Gastrocnemius medialis (tissue), 4 donors: ENCODE measurements at places on chromosomes 7 and 10.
A peak's percentile ranks its signal among the peaks of the same experiment; 100 is the strongest.

- no peaks in the 10 kb centered on the region for H3K27me3 ChIP-seq
- no peak overlapping the region for H3K27ac ChIP-seq
- no peaks in the 10 kb centered on the region for H3K4me1 ChIP-seq
Observed at GRCh38 chr7:18317941-18318340, 177.6 kb upstream of the HDAC9 start.

GRCh38 chr10:111556666-111557065 lies 479.8 kb downstream of the ADRA2A start:
- DNase-seq = no peak
- H3K27me3 ChIP-seq = no peaks in the 10 kb centered on the region
- no peak overlapping the region for H3K4me3 ChIP-seq

GRCh38 chr10:103276251-103276895 lies 565 bp upstream of the INA start:
- H3K27me3 ChIP-seq = peaks cover 37% of the 10 kb centered on the region
- no peaks in the 10 kb centered on the region for H3K36me3 ChIP-seq
- DNase-seq = no peak
- H3K4me1 ChIP-seq = no peaks in the 10 kb centered on the region
- H3K4me3 ChIP-seq = peak overlapping the region; percentile 19

- no peaks in the 10 kb centered on the region for H3K36me3 ChIP-seq
- DNase-seq = no peak
- H3K27ac ChIP-seq = no peak overlapping the region
- H3K4me3 ChIP-seq = no peak overlapping the region
Observed at GRCh38 chr7:151411551-151411950, 1.7 kb upstream of the WDR86 start.

- no peaks in the 10 kb centered on the region for H3K4me1 ChIP-seq
- H3K4me3 ChIP-seq = no peak overlapping the region
- H3K27me3 ChIP-seq = no peaks in the 10 kb centered on the region
- no peak overlapping the region for H3K27ac ChIP-seq
- no peak for DNase-seq
Observed at GRCh38 chr10:120086066-120086465, 193.5 kb downstream of the SEC23IP start.

DNA sequence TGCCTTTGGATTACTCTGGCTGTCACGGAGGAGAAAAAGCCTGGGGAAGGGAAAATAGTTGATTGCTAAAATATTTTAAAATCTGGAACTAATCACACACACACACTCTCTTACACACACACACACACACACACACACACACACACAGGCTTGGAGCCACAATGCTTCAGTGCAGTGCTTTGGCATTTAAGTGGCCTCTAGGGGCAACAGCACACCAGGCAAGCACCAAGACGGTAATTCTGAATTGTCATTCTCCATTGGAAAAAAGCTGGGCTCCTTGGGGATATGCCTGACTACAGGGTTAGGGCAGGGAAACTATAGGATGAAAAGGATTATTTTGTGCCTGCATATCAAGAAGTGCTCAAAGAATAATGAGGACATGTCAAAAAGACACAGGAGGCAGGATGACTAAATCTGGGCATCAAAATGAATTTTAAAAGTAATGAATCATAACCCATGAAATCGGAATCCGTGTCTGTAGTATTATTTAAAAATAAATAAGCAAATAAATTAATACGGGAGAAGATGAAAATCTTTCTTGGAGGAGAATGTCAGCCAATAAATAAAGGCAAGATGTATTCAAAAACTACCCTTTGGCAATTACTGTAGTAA lies 30.4 kb upstream of the DDC start:
- H3K4me1 ChIP-seq = peaks cover 25% of the 10 kb centered on the region
- no peak overlapping the region for H3K4me3 ChIP-seq
- peak overlapping the region; percentile 31 for H3K27ac ChIP-seq
- no peaks in the 10 kb centered on the region for H3K27me3 ChIP-seq

DNA sequence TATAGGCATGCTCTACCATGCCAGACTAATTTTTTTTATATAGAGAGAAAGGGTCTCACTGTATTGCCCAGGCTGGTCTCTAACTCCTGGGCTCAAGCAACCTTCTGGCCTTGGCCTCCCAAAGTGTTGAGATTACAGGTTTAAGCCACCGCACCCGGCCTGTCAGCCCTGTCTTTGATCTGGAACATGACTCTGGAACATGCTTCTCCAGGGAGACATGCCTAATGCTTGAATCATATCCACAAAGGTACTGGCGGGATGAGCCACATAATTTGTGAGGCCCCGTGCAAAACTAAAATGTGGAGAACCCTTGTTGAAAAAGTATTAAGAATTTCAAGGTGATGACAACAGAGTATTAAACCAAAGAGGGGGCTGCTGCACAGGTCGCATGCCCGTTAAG lies 282.8 kb downstream of the ARHGAP12 start:
- H3K4me3 ChIP-seq = no peak overlapping the region
- peaks cover 12% of the 10 kb centered on the region for H3K4me1 ChIP-seq
- no peak overlapping the region for H3K27ac ChIP-seq

DNA sequence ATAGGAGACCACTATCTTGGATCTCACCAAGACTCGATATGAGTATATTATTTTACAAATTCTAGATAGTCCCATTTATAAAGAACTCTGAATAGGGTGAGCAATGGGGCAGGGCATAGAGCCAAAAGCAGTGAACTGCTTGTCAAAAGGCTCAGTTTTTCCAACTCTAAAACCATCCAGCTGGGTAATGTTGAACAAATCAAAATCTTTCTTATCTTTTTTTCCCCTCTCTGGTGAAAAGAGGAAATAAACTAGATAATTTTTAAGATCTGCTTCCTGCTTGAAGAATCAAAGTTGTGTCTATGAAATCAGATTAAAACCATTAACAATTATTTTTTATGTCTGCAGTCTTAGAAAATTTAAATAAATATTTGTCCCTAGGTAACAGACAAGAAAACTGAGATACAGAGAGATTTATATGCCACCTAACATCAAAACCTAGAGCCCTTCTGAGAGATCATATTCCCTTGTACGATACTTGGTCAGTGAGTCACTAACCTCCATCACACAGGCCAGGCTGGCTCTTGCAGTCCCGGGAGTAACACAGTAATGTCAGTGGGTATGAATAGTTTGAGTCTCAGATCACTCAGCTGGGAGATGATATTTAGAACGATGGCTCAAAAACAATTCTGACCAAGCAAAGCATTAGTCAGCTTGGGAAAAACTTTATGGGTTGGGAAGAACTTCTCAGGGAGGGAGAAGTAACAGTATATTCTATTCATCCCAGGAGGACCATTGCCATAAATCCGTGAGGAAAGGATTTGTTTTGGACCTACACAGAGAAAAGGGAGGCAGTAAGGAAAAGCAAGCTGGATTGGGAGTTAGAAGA lies 178.8 kb downstream of the REEP3 start:
- peak; percentile 79 for DNase-seq
- H3K4me1 ChIP-seq = peaks cover 60% of the 10 kb centered on the region
- H3K4me3 ChIP-seq = no peak overlapping the region
- H3K36me3 ChIP-seq = no peaks in the 10 kb centered on the region

DNA sequence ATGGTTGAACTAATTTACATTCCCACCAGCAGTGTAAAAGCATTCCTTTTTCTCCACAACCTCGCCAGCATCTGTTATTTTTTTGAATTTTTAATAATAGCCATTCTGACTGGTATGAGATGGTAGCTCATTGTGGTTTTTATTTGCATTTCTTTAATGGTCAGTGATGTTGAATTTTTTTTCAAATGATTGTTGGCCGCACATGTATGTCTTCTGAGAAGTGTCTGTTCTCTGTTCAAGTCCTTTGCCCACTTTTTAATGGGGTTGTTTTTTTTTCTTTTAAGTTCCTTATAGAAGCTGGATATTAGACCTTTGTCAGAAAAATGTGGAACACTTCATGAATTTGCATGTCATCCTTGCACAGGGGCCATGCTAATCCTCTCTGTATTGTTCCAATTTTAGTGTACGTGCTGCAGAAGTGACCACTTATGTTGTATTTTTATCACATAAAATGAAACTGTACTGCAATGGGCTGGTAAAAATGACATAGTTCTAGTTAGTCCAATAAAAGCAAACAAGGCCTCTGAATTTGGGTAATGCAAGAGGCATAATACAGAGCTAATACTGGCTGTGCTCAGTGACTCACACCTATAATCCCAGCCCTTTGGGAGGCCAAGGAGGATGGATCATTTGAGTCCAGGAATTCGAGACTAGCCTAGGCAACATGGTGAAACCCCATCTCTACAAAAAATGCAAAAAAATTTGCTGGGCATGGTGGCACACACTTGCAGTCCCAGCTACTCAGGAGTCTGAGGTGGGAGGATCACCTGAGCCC lies 70.3 kb downstream of the ABI1 start:
- no peak overlapping the region for H3K27ac ChIP-seq
- H3K4me3 ChIP-seq = no peak overlapping the region
- peaks cover 11% of the 10 kb centered on the region for H3K4me1 ChIP-seq
- H3K36me3 ChIP-seq = no peaks in the 10 kb centered on the region
- no peaks in the 10 kb centered on the region for H3K27me3 ChIP-seq

GRCh38 chr7:18087687-18088078 lies 60.0 kb upstream of the PRPS1L1 start:
- peaks cover 14% of the 10 kb centered on the region for H3K4me1 ChIP-seq
- no peak overlapping the region for H3K4me3 ChIP-seq
- no peaks in the 10 kb centered on the region for H3K36me3 ChIP-seq
- H3K27me3 ChIP-seq = no peaks in the 10 kb centered on the region

GRCh38 chr10:1044146-1044545 lies 4.8 kb downstream of the IDI1 start:
- H3K27me3 ChIP-seq = no peaks in the 10 kb centered on the region
- peak overlapping the region; percentile 23 for H3K4me3 ChIP-seq
- peak overlapping the region; percentile 93 for H3K27ac ChIP-seq
- H3K36me3 ChIP-seq = peaks cover 34% of the 10 kb centered on the region

- H3K4me1 ChIP-seq = no peaks in the 10 kb centered on the region
- no peak for DNase-seq
- H3K4me3 ChIP-seq = no peak overlapping the region
Observed at GRCh38 chr10:8766899-8767298, 712.4 kb downstream of the GATA3 start.

- no peak overlapping the region for H3K4me3 ChIP-seq
- no peak for DNase-seq
- no peaks in the 10 kb centered on the region for H3K27me3 ChIP-seq
- no peaks in the 10 kb centered on the region for H3K4me1 ChIP-seq
- no peaks in the 10 kb centered on the region for H3K36me3 ChIP-seq
- H3K27ac ChIP-seq = no peak overlapping the region
Observed at GRCh38 chr7:54823776-54824175, 64.8 kb upstream of the SEC61G start.

DNA sequence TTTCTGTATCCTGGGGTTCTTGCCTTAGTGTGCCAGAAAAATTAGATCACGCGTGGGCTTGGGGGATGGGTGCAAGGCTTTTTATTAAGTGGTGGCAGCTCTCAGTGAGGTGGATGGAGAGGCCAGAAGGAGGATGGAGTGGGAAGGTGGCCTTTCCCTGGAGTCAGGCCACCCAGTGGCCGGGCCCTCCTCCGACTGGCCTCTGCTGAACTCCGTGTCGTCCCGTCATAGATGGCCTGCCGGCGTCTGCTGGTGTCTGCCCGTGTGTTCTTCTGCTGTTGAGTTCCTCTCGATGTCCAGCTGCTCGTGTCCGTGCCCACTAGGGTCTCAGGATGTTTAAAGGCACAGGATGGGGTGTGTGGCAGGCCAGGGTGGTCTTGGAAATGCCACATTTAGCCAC lies 4.0 kb upstream of the ZNF746 start:
- no peak for DNase-seq
- H3K4me3 ChIP-seq = no peak overlapping the region
- H3K27ac ChIP-seq = no peak overlapping the region
- no peaks in the 10 kb centered on the region for H3K36me3 ChIP-seq

DNA sequence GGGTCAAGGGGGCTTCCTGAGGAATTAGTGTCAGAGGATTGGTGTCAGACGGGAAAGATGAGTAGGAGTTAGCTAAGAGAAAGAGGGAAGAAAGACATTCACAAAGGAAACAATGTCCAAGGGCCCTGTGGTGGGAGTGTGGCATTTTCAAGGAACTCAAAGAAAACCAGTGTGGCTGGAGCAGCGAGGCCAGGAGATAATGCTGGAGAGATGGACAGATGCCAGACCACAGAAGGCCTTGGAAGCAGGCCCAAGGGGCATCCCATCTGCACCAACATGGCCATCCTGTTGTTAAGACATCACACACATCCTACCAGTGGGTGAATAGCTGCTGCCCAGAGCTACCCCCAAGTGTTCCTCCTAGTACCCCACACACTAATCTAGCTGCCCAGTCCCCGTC lies 36.1 kb upstream of the CUL1 start:
- no peaks in the 10 kb centered on the region for H3K4me1 ChIP-seq
- H3K27ac ChIP-seq = no peak overlapping the region
- DNase-seq = no peak

- no peaks in the 10 kb centered on the region for H3K36me3 ChIP-seq
- H3K4me3 ChIP-seq = no peak overlapping the region
- DNase-seq = no peak
- H3K27me3 ChIP-seq = no peaks in the 10 kb centered on the region
Observed at GRCh38 chr10:70592746-70593512, 9.6 kb downstream of the PRF1 start.

DNA sequence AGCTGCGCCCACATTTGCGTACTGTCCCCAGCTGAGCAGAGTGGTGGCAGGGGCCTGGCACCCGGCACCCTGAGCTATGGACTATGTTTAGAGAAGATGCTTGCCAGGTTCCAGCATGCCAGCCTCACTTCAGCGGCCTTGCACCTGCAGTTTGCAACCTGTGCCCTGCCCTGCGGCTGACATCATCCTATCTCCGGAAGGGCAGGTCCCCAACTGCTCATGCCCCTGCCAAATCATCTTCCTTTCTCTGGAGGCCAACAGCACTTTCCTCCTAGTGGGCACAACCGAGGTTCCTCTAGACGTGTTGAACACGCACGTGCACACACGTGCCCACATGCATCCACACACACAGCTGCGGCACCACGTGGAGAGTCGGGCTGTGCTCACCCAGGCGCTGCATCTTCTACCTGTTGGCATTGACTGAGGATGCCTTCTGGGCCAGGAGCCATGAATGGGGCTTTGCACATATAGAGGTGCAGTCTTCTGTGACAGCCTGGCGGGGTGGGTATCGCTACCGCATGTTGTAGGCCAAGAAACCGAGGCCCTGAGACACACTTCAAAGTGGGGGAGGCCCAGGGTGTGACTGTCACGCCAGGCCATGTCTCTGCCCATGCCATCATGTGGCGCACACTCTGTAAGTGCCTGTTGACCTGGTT lies 24.5 kb downstream of the CNPY1 start:
- no peak for DNase-seq
- no peaks in the 10 kb centered on the region for H3K36me3 ChIP-seq
- no peak overlapping the region for H3K4me3 ChIP-seq
- no peaks in the 10 kb centered on the region for H3K4me1 ChIP-seq
- no peak overlapping the region for H3K27ac ChIP-seq

- H3K36me3 ChIP-seq = no peaks in the 10 kb centered on the region
- no peaks in the 10 kb centered on the region for H3K4me1 ChIP-seq
- no peak overlapping the region for H3K4me3 ChIP-seq
- H3K27me3 ChIP-seq = no peaks in the 10 kb centered on the region
- DNase-seq = no peak
Observed at GRCh38 chr7:2387897-2388636, 15.3 kb upstream of the CHST12 start.

DNA sequence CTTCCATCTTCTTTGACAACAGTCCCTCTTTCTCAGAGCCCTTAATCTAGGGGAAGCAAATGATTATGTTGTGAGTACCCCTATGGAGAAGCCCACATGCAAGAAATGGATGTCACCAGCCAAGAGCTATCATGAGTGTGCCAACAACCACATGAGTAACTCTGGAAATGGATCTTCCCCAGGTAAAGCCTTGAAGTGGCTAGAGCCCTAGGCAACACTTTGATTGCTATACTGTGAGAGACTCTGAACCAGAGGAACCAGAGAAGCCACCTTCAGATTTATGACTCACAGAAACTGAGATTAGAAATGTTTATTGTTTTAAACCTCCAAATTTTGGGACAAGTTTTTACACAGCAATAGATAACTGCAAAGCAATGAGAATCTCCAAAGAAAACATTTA lies 60.9 kb upstream of the COL1A2 start:
- DNase-seq = no peak
- H3K36me3 ChIP-seq = no peaks in the 10 kb centered on the region
- no peaks in the 10 kb centered on the region for H3K27me3 ChIP-seq
- no peak overlapping the region for H3K27ac ChIP-seq
- no peaks in the 10 kb centered on the region for H3K4me1 ChIP-seq
